ENCODE measurements at places on chromosomes 11 and 22.

DNA sequence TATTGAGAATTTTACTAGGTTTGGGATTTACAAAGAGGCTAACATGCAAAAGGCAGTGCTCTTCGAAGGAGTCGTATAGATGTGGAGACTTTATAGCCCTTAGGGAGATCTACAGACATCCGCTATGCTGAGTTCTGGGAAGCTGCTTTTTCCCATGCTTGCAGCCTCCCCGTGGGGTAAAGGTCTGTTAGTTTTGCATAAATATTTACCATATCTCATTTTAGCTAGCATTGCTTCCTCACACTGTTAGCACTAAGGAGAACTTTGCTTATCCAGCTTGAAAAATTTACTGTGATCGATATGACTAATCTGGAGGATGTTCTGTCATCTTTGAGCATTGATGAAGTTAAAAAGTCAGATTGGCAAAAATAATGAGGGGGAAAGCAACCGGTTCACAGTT, 18.6 kb downstream of the ARHGEF12 start:
- no peak for DNase-seq

DNA sequence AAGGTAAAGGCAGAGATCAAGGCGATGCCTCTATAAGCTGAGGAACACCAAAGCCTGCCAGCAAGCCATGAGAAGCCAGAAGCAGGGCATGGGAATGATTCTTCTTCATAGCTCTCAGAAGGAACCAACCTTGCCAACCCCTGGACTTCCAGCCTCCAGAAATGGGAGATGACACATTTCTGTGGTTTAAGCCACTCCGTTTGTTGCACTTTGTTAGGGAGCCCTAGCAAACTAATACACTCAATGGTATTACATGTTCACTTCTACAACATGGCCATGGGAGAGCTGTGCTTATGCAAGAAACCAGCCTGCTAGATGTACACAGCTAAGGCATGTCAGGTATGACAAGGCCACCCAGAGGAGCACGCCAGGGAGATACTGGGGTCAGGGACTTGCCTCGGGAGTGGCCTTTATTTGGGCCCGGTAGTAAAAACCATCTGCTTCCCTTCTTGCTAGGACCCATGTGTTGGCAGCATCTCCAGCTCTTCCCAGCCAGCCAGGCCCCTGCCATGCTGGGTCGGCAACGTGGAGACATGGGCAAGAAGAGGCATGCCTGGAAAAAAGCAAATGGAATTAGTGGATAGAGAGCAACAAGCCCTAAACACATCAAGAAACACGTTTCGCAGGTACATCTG, 3.6 kb downstream of the C11orf16 start:
- DNase-seq = no peak

DNA sequence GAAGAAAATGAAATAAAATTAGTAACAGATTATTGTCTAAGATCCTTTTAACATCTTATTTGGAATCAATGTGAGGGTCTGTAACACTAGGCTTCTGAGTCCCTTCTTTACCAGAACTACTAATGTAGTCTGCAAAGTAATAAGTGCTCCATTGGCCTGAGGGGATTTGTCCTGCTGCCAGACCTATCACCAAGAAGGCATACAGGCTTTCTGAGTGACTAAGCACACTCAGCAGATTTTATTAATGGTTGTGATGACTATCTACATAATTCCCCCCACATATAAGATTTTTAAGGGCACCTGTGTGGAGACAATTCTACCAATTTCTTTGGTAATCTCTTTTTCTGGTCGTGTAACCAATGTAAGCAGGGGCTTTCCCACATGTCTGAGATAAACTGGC, 365.0 kb upstream of the FAT3 start:
- no peak for DNase-seq

DNA sequence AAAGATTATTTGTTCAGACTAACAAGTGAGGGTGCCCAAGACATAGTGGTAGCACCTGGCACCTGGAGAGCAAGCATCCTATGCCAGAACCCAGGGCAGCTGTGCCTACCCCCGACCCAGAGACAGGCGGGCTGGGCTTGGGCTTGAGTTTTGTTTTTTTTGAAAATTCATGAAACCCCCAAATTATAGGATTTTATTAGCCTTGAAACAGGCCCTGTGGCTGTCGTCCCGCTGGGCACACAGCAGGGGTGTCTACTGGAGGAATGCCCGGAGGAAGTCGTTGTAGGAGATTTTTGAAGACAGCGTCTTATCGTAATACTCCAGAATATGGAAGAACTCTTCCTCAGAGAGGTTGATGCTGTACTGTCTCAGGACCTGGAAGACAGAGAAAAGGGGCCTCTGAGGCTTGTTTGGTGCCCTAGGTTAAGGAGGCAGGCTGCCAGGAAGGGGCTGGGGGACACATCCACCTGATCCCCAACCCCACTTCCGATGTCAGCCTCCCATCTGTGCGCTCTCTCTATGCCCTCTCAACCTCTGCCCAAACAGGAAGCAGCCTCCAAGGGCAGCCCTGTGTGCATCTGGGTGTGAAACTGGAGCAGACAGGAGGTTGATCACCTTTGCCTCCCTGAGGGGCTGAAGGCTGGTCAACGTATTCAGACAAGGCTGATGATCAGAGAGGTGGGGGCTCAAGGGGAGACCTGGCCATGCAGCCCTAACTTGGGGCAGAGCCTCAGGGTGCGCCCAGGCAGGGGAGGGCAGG, 117.0 kb downstream of the MPPED1 start:
- DNase-seq = no peak

DNA sequence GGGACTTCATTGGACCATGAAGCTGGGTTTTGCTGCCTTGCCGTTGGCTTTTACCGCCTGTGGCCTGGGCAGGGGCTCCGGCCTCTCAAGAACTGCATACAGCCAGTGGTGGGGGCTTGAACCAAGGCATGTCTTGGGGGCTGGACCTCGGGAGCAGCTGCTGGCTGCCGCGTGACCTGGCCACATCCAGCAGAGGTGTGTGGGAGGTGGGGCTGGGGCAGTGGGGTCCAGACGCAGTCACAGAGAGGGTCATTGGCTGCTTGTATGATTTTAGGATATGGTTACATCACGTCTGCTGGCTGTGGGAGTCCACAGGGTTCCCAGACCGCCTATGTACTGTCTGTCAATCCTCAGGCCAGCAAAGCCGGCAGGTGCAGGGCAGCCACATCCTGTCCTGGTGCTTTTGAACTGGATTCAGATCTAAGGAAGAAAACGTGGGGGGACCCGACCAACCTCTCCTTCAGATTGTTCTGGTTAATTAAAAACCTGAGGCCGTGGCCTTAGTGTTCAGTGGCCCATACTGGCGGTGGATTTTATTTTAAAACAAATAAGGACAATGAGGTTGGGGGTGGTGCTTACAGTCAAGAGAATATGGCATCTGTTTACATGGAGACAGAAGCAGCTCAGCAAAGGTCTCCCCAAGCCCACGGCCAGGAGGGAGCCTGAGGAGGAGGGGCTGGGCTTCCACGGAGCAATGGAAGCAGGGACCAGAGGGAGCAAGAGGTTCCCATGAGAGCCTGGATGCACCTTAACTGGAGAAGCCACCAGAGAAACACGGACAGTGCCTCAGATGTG, 426.0 kb downstream of the TBC1D22A start:
- DNase-seq = no peak

DNA sequence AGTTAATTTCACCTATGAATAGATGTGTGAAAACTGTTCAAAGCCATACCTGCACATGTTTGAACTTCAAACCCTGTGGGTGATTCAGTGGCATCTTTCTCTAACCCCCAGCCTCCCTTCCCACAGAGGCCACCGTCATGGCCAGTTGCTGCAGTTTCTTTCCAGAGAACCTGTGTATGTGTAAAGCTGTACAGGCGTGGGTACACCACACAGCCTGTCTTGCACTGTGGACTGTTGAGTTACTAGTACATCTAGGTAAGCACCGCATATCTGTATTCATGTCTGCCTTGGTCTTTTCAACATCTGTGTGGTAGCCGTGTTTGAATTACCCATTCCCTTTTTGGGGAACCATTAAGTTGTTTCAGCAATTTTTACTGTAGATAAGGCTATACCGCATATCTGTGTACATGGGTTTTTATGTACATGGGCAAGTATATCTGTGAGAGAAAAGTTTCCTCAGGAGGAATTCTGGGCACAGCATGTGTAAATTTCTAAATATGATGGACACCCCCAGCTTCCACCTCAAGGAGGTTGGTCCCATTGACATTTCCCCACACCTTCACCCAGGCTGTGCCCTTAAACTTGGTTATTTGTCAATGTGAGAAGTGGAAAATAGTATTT, 13.9 kb downstream of the NEAT1 start:
- no peak for DNase-seq

- DNase-seq = no peak
Observed at GRCh38 chr11:34044664-34045485, 6.7 kb upstream of the CAPRIN1 start.

- DNase-seq = no peak
Observed at GRCh38 chr11:36930256-36930655, 332.2 kb upstream of the RAG2 start.

GRCh38 chr11:1502954-1503707, 16.6 kb upstream of the MOB2 start:
- no peak for DNase-seq

- DNase-seq = no peak
Observed at GRCh38 chr11:44017443-44018126, 30.2 kb upstream of the ACCSL start.

- DNase-seq = no peak
Observed at GRCh38 chr22:19865141-19865829, 10.6 kb upstream of the GNB1L start.

DNA sequence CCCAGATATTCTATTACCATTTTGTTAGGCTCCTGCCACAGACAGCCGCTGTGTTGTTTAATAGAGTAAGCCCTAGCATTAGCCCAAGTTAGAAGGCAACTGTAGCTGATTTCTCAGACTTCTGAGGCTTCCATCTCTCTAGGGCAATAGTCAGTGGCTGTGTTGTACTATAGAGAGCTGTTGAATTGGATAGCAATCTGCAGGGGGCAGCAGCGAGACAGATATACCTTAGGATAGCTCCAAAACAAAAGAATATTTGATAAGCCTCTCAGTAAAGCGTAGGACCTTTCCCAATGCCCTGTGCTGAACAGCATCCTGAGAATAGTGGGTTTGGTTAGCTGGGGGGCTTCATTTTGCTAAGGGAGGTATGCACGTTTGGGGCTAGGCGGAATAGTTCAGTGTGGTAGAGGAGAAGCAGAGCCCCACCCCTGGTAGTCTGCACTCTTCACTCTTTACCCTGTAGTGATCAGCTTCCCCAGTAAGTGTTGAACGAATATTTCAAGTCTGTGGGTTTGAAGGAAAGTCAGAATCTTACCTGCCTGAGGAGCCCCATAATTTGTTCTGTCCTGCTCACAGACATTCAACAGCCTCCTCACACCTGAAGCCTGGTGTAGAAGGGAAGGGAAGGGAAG, 515.1 kb downstream of the INSC start:
- no peak for DNase-seq

GRCh38 chr22:25935266-25936058, 193.5 kb downstream of the MYO18B start:
- DNase-seq = no peak

- DNase-seq = no peak
Observed at GRCh38 chr22:19779685-19780268, 19.2 kb downstream of the TBX1 start.

DNA sequence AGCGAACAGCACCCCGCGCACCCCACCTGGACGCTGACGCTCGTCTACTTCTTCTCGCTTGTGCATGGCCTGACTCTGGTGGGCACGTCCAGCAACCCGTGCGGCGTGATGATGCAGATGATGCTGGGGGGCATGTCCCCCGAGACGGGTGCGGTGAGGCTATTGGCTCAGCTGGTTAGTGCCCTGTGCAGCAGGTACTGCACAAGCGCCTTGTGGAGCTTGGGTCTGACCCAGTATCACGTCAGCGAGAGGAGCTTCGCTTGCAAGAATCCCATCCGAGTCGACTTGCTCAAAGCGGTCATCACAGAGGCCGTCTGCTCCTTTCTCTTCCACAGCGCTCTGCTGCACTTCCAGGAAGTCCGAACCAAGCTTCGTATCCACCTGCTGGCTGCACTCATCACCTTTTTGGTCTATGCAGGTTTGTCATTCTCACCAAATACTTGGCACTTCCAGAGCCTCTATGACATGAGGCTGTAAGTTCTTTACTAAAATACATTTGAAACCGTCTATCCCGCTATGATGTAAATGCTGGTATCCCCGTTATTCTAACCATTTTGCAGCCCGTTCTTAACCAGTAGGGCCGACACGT, 535 bp downstream of the AQP11 start:
- no peak for DNase-seq

- no peak for DNase-seq
Observed at GRCh38 chr11:77088236-77089003, 14.2 kb upstream of the OMP start.

GRCh38 chr11:46389450-46390330, 1.9 kb downstream of the CHRM4 start:
- DNase-seq = no peak

GRCh38 chr11:66509131-66509561, 1.3 kb upstream of the BBS1 start:
- no peak for DNase-seq

DNA sequence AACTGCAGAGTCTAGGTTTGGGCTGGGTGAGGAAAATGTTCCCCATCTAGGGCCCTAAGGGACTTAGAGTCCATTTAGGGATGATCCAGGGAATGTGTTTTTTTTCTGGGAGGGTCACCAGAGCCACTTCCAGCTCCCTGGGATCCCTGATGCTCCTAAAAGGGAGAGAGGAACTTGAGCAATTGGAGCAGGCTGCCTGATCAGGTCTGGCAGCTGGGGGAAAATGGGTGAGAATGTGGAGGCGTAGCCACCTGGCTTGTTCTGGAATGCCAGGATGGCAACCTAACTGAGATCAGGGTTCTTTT, 1.2 kb downstream of the PGAP2 start:
- DNase-seq = no peak

GRCh38 chr11:127193950-127194349, 193.4 kb upstream of the KIRREL3 start:
- DNase-seq = no peak

Measured in activated naive CD8-positive, alpha-beta T cell treated with anti-CD3 and anti-CD28 coated beads, Interleukin-2, amount 50 U/mL, for 16 hours (primary cell).